ENCODE measurements at places on chromosomes 13 and 19.

- no peak overlapping the region for H3K4me3 ChIP-seq
- no peak overlapping the region for H3K27ac ChIP-seq
- DNase-seq, result no peak
These were observed 6.6 kb downstream of the ZSCAN18 start for GRCh38 chr19:58091251-58091995.

DNA sequence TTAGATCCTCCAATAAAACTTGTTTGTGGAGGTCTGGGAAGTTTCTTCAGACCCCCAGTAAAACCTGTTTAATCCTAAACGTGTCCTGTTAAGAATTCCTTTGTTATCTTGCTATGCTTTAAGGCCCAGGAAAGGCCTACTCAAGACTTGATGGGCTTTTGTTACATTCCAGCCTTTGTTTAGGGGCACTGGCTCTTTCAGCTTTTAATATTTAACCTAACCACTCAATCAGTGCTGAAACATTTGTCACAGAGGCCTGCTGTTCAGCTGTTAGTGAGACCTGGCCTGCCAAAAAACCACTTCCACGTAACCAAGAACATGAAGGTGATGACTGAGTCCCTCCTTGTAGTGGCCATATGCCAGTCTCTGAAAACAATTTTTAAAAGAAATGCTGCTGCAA, 41.7 kb downstream of the PCDH17 start:
- H3K4me1 ChIP-seq, result no peaks in the 10 kb centered on the region
- peak; percentile 3 for DNase-seq
- H3K4me3 ChIP-seq, result no peak overlapping the region
- no peak overlapping the region for H3K27ac ChIP-seq
- no peaks in the 10 kb centered on the region for H3K36me3 ChIP-seq

- peak; percentile 72 for DNase-seq
- peak overlapping the region; percentile 67 for H3K27ac ChIP-seq
- no peaks in the 10 kb centered on the region for H3K36me3 ChIP-seq
- H3K27me3 ChIP-seq, result no peaks in the 10 kb centered on the region
These were observed 51.9 kb downstream of the DNM2 start for GRCh38 chr19:10769533-10770491.

DNA sequence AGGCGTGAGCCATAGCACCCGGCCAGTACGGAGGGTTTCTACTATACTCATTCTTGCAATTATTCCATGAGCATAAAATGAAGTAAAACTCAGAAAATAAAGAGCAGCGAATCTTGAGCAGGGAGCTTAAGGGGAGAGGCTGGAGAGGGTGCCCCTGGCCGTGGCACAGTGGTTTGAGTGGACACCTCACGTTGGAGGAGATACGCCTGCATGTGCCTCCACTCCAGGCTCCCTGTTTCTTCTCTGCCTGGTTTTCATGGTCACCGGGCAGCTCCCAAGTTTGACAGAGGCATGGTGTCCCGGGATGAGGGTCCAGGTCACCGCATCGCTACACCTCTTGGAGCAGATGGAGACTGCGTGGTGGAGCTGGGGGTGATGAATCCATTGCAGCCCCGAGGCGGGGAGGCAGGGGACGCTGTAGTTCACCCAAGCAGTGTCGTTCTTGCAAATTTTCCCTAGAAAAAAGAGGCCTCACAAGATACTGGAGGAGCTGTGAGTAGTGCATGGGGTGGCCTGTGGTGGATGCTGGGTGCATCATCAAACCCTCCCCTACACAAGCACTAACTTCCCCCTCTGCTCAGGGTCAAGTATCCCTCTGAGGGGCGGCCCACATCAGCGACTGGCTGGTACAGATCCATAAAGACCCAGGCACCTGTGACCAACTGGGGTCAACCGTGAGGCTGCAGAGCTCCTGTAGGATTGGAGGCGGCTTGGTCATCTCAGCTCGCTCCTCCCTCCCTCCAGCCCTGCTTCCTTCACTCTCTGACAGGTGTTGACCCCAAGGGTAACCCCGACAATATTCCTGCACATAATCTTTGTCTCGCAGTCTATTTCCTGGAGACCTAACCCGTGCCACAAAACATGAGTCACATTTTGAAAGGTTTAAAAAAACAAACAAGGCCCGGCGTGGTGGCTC, 3.6 kb upstream of the MIER2 start:
- no peaks in the 10 kb centered on the region for H3K27me3 ChIP-seq
- H3K4me3 ChIP-seq, result no peak overlapping the region
- DNase-seq, result no peak
- H3K4me1 ChIP-seq, result peaks cover 6% of the 10 kb centered on the region
- no peaks in the 10 kb centered on the region for H3K36me3 ChIP-seq
- no peak overlapping the region for H3K27ac ChIP-seq

GRCh38 chr19:5420953-5421352, 34.3 kb upstream of the ZNRF4 start:
- no peaks in the 10 kb centered on the region for H3K4me1 ChIP-seq
- peaks cover 23% of the 10 kb centered on the region for H3K27me3 ChIP-seq
- H3K27ac ChIP-seq, result no peak overlapping the region
- no peak for DNase-seq
- no peaks in the 10 kb centered on the region for H3K36me3 ChIP-seq

GRCh38 chr13:35818633-35819067, 312.5 kb downstream of the DCLK1 start:
- no peak overlapping the region for H3K4me3 ChIP-seq
- peak; percentile 62 for DNase-seq
- H3K27ac ChIP-seq, result no peak overlapping the region
- H3K4me1 ChIP-seq, result peaks cover 8% of the 10 kb centered on the region
- no peaks in the 10 kb centered on the region for H3K36me3 ChIP-seq

DNA sequence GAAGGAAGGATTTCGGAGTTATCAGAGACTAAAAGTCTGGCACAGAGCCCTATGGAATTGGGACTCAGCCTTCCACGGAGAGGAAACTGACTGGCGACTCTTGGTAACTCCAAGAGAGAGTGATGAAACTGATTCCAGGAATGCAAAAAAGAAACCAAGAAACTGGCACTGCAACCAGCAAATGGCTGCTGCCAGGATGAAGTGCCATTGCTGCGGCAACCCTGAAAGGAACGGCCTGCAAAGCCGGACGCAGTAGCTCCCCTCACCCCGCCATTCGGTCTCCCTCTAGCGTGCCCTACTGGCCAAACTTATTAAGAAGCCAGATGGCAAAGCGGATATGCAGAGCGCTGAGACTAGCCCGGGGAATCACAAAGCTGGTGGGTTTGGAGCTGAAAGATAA, 236.0 kb downstream of the PCDH9 start:
- no peaks in the 10 kb centered on the region for H3K4me1 ChIP-seq
- no peaks in the 10 kb centered on the region for H3K36me3 ChIP-seq
- no peak overlapping the region for H3K27ac ChIP-seq
- peak; percentile 84 for DNase-seq

DNA sequence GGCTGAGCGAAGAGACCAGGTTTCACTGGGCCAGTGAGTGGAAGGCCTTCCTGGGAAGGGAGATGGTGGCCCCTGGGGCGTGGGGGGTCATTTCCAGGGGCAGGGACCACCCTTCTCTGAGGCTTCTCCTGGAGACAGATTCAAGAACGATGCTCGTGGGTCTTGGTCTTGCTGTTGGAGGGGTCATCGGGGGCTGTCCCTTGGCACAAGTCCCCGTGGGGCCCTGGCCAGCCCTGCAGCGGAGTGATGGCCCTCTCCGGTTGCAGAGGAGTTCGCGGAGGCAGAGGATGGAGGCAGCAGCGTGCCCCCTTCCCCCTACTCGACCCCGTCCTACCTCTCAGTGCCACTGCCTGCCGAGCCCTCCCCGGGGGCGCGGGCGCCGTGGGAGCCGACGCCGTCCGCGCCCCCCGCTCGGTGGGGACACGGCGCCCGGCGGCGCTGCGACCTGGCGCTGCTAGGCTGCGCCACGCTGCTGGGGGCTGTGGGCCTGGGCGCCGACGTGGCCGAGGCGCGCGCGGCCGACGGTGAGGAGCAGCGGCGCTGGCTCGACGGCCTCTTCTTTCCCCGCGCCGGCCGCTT, 4.8 kb downstream of the TTC9B start:
- H3K27me3 ChIP-seq, result peaks cover 18% of the 10 kb centered on the region
- H3K4me1 ChIP-seq, result peaks cover 3% of the 10 kb centered on the region

DNA sequence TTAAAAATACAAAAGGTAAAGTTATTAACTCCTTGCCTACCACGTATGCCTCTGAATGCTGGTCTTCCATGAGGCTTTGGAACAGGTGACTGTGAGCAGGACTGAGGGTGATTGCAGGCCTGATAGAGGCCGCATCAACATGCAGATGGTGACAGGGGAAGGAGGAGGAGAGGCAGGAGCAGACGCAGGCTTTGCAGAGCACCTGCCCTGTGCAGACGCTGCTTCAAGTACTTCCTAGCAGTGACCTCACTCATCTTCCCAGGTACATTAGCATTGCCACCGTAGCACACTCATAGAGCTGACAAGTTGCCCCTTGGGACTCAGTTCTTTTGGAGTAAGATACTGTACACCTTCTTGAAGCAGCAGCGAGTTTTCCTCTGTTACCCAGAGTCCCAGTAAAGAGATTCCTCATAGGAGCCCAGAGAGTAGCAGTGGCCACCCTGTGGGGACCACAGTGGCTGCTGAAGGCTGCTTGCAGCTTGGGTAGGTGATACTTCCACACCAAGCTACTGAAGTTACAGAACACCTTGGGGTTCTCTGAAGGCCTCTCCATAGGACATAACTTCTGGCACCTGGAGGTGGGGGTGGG, 56.0 kb downstream of the ZNF536 start:
- H3K27me3 ChIP-seq, result no peaks in the 10 kb centered on the region
- H3K27ac ChIP-seq, result no peak overlapping the region
- no peak for DNase-seq
- H3K4me3 ChIP-seq, result no peak overlapping the region
- no peaks in the 10 kb centered on the region for H3K36me3 ChIP-seq
- no peaks in the 10 kb centered on the region for H3K4me1 ChIP-seq
